ENCODE measurements at places on chromosomes 5 and 9.
A peak's percentile ranks its signal among the peaks of the same experiment; 100 is the strongest.

GRCh38 chr9:81896070-81896469 lies 32.2 kb upstream of the SPATA31D4 start:
- DNase-seq = no peak

- DNase-seq = no peak
These were observed 70.4 kb upstream of the SIMC1 start for GRCh38 chr5:176167800-176168199.

DNA sequence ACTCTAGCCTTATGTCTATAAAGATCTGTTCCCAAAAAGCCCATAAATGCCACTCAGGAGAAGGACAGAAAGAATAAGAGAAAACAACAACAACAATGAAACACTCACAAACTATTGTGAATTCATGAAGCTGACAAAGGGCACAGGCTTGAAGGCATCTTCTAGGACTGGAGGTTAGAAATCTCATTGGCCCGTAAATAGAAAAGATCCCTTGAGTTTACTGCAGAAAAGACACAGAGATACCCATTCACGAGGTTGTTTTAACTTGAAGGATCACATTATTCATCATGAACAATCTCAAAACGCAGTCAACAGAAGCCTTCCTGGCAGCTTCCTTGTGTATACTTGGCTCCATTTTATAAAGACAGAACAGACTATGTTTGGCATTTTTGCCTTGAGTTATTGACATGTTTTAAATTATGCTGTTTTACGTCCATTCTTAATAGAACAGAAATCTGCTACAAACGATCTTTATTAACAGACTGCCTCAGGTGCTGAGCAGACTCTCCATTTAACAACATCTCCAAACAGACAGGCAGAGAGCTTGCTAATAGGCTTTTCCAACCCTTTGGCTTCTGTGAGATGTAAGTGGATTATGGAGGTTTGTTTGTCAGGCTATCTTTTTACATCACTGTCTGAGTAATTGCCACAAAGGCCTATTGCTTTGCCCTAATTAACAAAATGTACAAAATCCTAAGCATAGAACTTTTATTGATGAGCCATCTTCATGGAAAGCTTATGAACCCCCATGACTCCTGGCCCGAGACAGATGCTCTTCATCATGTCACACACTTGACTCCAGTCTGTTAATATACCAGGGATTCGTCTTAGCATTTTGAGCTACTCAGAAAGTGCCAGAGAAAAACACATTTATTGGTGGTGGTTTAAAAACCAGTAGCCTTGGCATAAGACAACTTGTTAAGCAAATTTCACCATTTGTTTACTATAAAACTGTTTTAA lies 735.3 kb upstream of the ZNF608 start:
- DNase-seq = no peak

DNA sequence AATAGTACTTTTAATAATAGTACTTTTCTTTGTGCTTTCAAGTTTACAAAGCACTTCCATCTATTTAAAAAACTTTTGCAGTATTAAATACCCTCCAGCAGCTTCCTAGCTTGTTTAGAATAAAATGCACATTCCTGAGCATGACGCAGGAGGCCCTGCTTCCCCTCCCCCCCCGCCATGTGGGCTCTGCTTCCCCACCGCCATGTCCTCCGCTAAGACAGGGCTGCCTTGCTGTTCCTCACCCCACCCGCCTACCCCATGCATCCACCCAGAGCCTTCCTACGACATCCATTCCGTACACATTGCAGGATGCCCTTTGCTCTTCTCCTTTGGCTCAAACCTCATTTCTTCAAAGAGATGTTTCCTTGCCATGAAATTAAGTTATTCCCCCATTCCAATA lies 205.9 kb upstream of the MSX2 start:
- no peak for DNase-seq

DNA sequence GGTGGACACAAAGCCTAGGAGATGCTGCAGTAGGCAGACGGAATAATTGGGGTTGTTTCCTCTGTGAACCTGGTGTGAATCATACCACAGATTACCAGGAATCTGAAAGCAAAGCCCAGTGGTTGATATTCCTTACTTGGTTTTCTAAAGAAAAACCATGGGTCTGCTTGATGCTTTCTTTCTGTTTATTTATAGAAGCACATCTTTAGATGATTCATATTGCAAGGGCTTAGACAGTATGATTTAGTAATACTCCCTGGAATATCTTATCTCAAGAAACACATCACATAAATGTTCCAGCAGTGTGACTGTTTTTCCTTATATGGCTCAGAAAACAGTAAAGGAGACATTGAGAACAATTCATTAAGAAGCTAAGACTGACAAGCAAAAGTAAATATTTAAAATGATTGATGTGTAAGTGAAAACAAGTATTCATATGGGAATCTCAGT lies 623.3 kb downstream of the RAB3C start:
- no peak for DNase-seq

DNA sequence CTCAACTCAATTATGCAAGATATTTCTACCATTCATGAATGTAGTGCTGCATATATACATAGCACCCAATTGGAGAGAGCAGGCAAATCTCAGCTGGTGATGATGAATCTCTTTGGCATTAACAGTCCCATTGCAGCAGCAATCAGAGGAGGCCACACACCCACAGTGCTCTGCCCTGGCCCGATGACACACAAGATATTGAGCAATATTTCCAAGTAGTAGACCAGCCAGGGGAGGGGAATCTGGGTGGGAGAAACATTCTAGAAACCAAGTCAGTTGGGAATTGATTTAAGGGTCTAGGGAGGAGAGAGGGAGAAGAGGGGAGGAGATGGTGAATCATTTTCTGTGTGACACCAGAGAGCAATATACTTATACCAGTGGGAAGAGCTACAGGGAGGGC lies 14.9 kb upstream of the C5orf63 start:
- DNase-seq = no peak

DNA sequence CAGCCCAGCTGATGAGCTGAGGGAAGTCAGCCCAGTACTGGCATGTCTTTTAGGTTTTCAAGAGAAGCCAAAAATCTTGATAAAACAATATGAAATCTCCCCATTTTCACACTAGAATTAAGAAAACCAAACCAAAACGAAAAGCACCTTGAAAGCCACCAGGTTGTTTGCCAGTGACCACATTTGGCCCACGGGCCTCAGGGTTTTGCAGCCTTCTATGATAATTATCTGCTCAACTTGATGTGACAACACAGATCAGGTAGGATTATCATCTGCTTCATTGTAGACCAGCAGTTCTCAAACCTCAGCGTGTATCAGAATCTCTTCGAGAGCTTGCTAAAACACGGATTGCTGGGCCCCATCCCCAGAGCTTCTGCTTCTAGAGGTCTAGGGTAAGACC lies 101.4 kb downstream of the GALNT10 start:
- no peak for DNase-seq

- DNase-seq = no peak
These were observed 454.2 kb downstream of the RAB3C start for GRCh38 chr5:59037041-59037440.

- no peak for DNase-seq
These were observed 1.1 kb downstream of the KIF2A start for GRCh38 chr5:62306896-62307689.

DNA sequence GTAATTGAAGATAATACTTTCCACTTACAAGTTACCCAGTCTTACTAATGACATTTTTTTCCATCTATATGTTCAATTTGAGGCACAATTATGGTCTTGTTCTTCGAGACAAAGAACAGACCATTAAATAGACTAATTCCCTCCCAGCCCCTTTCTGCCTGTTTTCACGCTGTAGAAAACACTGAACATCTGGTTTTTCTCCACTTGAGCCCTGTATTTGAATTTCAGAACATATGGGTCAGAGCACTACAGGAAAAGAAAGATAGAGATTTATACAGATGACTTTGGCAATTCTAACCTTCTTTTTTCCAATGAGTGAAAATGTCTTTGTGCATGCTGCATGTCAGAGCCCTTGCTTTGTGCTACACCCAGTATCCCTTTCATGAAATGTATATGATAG lies 506.9 kb downstream of the LRRC70 start:
- no peak for DNase-seq

DNA sequence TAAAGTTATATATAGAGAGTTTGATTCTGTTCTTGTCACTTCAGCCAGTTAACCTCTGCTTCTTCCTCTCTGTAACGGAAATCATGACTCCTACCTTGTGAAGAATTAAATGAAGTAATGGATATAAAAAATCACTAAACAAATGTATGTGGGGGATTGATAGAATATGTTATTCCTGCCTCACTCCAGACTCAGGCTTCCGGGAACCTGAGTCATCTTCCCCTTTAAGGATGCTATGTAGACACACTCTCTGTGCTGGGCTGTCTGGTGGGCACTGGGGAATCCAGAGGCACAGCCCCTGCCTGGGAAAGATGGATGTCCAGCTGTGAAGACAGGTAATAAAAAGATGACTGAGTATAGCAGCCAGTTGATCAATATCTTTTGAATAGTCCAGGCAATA lies 77.4 kb downstream of the ZNF618 start:
- no peak for DNase-seq

GRCh38 chr5:113574417-113574816 lies 60.9 kb downstream of the YTHDC2 start:
- no peak for DNase-seq

GRCh38 chr9:20315677-20316076 lies 306.6 kb downstream of the MLLT3 start:
- DNase-seq = no peak

DNA sequence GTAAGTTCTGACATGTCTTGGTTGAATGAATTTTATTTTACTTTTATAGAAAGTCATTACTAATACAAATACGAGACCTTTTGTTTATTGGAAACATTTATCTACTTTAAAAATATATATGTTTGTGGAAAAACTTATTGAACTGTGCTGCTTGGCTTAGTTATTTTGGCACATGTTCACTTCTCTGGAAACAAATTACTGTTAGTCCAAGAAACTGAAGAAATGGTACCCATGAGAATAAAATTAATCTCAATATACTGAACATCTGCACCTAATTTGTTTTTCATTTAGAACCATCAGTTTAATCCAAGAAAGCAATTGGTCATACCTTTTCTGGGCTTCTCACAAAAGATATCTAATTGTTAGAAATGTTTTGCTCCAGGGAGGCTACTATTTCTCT lies 32.2 kb downstream of the INVS start:
- no peak for DNase-seq

DNA sequence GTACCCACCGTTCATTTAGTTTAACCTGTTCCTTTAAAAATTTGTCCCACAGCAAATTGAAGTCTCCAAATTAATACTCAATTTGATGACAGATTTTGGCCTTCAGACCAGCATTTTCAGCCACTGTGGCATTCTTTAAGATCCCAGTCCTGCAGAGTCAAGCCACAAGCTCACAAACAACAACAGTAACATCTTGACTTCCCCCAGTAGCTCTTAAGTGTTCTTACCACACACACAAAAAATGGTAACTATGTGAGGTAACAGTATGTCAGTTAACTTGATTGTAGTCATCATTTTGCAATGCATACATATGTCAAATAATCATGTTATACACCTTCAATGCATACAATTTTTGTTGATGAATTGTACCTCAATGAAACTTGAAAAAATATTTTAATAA lies 247.9 kb downstream of the LURAP1L start:
- DNase-seq = no peak

GRCh38 chr5:56059854-56060253 lies 65.1 kb upstream of the IL6ST start:
- DNase-seq = no peak

DNA sequence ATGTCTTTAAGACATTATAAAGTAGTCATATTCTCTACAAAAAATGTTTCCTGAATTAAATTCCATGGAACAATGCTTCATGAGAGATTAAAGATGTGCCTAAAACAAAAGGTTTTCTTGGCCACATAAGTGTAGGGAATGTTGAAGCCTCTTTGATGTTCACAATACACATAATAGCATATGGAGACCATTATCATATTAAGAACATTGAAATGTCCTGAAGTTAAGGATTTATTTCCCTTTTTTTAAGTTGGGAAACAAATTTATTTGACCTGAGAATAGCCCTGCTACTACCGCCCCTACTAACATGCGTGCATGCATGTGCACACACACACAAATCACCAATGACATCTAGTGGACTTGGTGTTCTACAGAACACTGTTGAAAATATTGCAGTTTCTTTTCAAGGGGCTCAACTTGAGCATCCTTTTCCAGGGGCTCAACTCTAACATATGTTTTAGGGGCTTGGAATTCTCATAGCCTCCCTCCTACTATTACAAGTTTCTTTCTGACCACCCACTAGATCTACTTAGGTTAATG lies 124.9 kb upstream of the C6 start:
- no peak for DNase-seq

GRCh38 chr5:171432076-171432475 lies 12.6 kb downstream of the FGF18 start:
- no peak for DNase-seq

GRCh38 chr9:68762570-68762969 lies 57.5 kb downstream of the PIP5K1B start:
- no peak for DNase-seq

DNA sequence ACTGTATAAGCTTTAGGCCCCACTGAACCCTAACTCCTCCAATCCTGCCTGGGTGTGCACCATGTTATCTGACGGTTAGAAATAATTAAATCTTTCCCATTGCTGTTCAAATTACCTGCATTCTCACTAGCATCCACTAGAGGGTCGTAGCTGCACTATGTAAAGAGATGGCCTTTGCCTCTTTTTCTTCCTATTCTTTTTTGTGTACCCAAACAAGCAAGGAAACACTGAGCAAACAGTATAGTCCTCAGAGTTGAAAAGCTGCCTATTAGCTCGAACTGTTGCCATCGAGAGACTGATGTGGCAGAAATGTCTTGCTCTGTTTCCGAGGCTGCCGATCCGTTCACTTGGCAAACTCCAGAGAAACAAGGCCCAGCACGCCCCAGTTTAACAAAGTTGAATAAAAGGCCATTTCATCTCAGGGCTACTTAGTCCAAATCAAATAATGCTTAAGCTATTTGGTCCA lies 163.8 kb upstream of the TRPM3 start:
- peak; percentile 34 for DNase-seq

DNA sequence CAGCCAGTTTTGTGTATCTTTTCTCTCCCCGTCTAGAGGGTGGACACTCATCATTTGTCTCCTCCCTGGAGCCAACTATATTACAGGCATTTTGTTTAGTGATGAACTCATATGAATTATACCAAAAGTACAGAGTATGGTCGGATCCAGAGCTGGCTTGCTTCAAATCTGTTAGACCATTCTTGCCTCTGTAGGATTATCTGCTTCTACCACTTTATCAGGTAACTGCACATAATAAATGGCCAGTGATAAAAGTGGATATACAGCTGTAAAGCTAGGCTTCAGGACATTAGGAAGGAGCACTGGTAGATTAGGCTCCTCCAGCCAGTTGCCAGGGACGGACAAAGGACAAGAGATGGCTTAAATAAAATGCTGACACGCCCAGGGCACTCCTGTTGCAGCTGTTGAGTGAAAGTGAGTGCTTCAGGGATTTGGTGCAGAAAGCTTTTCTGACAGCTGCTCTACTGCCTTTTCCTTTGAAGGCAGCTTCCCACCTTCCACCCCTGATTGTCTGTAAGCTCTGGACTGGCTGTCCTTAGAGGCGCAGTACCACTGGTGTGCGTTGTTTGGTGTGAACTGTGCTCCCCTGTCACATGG lies 259.2 kb downstream of the PDZD2 start:
- no peak for DNase-seq

- DNase-seq = no peak
These were observed 85.4 kb upstream of the RPS23 start for GRCh38 chr5:82363524-82363923.

GRCh38 chr5:12323637-12324229 lies 419.5 kb upstream of the CTNND2 start:
- no peak for DNase-seq

- DNase-seq = no peak
These were observed 1115.5 kb downstream of the DTWD2 start for GRCh38 chr5:117872798-117873368.

Measured in NCI-H1930 (cell line).